ENCODE measurements at places on chromosomes 6 and 20.

DNA sequence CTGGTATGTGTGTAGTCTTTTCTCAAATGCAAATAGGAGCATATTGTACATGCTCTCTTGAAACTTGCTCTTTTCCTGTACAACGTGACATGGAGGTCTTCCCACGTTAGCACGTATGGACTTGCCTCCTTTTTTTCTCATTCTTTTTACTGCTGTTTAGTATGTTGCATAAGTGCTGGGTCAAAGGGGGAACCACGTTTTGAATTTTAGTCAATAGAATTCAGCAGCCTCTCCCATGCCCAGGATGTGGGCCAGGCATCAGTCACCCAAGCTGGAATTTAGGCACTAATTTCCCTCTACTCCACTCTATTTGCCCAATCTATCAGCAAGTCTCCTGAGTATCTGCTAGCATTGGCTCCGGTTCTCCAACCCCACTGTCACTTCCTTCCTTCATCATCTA lies 41.5 kb upstream of the RNF24 start:
- no peak for DNase-seq

- no peak for DNase-seq
Observed at GRCh38 chr20:2709205-2709981, 16.8 kb downstream of the EBF4 start.

DNA sequence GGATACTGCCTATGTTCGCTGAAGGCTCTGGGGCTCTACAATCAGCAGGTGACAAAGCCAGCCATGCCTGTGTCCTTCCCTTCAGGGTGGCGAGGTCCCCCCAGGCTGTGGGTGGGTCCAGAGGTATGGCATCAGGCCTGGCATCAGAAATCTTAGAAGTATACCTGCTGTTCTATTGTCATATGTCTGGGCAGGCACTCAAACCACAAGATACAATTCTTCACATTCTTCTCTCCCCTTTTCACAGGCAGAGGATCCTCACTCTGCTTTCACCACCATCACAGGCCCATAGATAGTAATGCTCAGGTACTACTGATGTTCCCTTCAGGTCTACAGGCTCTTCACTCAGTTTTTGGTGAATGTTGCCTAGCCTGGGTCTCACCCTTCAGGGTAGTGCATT lies 1180.0 kb upstream of the CITED2 start:
- no peak for DNase-seq

GRCh38 chr20:58137651-58138265 lies 90.7 kb downstream of the ANKRD60 start:
- DNase-seq, result no peak

GRCh38 chr6:79614326-79615305 lies 16.5 kb upstream of the SH3BGRL2 start:
- DNase-seq, result no peak

GRCh38 chr6:6886886-6887285 lies 220.9 kb upstream of the RREB1 start:
- no peak for DNase-seq

DNA sequence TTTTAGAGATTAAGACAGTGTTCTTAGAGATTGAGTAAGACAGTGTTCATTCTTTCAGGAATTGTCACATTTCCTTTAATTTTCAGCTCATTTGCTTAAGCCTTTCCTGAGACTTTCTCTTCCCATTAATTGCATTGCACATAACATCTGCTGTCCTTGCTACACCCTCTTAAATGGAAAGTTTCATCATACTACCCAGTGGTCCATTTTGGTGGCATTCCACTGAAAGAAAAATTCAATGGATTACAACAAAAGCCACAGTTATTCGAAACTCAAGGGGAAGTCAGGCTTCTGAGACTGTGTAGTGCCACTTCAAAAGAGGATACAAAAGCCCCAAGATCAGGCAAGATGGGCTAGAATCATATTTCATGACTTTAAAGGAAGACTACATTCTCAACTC lies 64.0 kb downstream of the RSPO3 start:
- DNase-seq, result no peak

DNA sequence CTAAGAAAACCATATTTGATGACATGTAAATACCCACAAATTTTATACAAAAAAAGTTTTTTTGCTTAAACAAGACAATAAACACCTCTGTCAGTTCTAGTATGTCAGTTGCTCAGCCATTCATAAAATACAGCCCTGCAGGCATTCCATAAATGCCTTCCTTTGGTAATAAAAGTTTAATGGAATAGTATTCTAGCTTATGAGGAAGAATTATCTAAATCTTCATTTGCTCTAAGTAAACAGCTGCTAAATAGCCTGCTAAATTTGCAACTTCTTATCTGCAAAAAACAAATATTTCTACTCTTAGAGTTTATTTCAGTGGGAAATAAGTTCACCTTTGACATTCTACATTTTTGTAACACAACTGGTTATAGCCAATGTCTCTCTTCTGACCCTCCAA lies 108.8 kb downstream of the SMLR1 start:
- no peak for DNase-seq

DNA sequence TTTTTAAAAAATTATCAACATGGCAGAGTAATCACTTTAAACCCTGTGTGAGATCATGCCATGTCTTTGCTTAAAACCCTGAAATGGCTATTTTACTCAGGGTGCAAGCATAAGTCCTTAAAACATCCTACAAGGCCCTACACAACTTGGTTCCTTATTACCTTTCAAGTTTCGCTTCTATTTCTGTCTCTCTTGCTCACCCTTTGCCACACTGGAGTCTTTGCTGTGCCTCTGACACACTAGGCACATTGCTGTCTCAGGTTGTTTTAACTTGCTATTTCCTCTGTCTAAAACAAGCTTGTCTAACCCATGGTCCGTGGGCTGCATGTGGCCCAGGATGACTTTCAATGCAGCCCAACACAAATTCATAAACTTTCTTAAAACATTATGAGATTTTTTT lies 55.6 kb downstream of the KIAA0408 start:
- no peak for DNase-seq

All from stimulated activated naive CD4-positive, alpha-beta T cell (primary cell).